ENCODE measurements at places on chromosomes 6 and 20.

DNA sequence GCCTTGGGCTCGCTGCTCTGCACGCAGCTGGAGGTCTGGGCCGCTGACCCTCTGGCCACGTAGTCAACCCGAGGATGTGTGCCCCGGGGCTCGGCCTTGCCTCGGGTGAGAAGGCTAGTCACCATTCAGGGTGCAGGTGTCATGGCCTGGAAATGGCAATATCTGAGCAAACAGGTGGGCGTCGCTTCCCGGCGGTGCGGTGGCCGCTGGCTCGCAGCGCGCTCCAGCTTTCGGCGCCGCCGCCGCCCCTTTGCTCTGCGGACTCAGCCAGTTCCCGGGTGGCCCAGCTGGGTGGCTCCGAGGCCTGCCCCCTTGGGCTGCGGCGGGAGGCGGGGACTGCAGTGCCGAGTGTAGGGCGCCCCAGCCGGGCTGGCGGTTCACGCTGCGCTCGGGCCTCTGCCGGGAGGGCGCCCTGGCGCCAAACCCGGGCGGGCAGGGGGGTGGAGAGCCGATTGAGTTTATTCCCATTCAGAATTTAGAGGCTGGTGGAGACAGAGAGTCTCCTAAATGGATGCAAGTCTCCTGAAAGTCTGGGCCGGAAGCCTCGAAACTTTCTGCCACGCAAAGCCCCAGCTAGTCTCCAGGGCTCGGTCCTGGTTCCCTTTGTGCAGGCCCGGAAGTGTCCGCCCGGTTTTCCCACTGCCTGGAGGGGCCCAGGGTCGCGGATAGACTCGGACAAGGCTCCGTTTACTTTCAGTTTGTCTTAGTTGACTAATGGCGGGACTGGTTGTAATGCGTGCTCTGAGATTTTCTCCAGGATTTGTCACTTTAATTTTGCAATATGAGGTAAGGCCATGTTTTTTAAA lies 11.3 kb upstream of the TFAP2A start:
- no peak for DNase-seq

DNA sequence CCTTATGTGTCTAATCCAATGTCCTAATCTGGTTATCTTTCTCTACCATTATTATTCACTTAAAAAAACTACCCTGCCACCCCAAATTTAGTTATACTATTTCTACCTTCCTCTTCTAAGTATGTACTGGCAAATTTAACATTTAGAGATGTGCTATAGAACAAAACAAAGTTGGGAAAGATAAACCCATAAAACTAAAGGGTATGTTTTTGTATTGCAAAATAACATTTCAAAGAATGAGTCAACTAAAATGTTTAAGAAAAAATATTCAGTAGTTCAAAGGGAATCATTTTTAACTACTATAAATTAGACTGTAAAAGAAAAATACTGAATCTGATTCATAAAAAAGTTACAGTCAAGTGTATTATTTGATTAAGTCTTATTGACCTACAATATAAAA lies 103.0 kb downstream of the LMBRD1 start:
- no peak for DNase-seq

- no peak for DNase-seq
Observed at GRCh38 chr20:62042025-62042820, 23.5 kb downstream of the TAF4 start.

- DNase-seq: no peak
Observed at GRCh38 chr6:9527679-9528286, 887.1 kb downstream of the TFAP2A start.

DNA sequence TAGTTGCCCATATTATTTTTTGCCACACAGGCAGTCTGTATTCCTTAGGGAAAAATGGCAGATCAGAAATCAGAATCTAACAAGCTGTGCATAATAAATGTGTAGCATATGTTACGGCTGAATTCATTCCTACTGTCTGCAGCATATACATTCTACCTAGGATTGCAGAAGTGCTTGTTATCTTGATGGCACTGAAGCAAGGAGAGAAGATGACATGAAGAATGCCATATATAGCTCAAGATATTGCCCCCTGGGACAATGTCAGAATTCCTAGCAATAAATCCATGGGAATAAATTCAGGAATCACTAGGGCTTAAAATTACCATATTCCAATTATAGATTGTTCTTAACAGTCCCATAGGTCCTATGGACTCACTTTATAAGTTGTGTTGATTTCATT lies 293.0 kb upstream of the CNR1 start:
- DNase-seq: no peak

Measured in stimulated activated CD8-positive, alpha-beta memory T cell treated with anti-CD3 and anti-CD28 coated beads, Interleukin-4, amount 100 ng/mL, for 4 hours (primary cell).